Stimulated activated CD4-positive, alpha-beta T cell treated with anti-CD3 and anti-CD28 coated beads, Interleukin-1b, Interleukin-23, amount 100 ng/mL, for 24 hours (primary cell): ENCODE measurements at places on chromosomes 16 and 17.

- DNase-seq: no peak
Observed at GRCh38 chr16:83936581-83937165, 16.4 kb upstream of the OSGIN1 start.

GRCh38 chr17:34414339-34414738 is 51.3 kb upstream of the CCL1 start:
- no peak for DNase-seq

DNA sequence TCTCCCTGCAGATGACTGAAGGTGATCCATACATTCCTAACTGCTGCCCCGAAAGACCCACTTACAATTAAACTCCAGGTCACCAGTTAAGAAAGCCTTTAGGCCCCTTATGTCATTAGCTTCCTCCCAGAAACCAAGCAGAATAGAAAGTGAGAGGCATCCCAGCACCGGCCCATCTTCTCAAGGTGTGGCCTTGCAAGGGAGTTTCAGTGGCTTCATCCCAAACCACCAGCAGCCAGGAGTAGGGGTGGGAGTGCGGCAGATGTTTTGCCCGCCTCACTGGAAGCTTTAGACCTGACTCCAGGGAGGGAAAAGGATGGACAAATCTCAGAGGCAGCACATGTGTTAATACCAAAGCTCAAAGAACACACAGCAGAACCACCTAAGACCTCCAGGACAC is 5.1 kb downstream of the ZFHX3 start:
- DNase-seq: no peak

DNA sequence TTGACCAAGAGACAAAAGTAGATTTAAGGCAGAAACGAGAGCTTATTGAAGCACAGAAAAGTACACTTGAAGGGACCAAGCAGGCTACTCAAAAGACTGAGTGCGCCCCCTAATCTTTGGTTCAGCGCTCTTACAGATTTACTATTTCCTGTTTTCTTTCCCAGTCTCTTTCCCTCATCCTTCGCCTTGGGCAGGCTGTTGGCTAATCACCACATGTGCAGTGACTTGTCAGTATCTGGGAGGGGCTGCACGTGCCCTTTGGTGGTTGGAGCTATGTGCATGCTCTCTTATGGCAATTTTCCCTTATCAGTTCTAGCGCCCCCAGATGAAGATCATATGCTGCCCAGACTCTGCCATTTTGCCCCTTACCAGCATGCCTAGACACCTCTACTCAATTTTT is 35.4 kb upstream of the SHISA6 start:
- no peak for DNase-seq

- no peak for DNase-seq
Observed at GRCh38 chr17:75996665-75997590, 3.7 kb upstream of the CDK3 start.

- no peak for DNase-seq
Observed at GRCh38 chr17:68195667-68196393, 52.0 kb upstream of the AMZ2 start.

DNA sequence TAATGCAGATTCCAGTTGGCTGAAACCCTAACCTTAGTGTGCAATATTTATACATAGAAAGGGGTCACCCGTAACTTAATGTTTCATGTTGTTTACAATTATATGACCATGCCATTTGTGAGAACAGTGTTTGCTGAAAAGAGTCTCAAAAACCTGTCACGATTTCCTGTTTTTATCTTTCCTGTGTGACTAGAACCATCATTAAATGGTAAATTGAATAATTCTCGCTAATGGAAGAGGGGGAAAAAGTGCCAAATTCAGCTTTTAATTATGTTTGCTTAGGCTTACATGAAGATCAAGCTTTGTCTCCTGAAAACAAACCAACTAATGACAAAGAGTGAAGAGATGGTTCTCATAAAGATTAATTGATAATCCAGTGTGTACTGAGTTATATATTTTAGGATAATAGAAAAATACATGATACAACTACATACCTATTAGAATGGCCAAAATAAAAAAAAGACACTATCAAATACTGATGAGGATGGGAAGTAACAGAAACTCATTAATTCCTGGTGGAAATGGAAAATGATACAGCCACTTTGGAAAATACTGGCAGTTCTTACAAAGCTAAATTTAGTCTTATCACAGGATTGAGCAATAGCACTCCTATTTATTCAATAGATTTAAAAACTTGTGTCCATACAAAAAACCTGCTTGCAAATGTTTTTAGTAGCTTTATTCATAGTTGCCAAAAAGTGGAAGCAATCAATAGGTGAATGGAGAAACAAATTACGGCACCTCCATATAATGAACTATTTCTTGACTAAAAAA is 141.7 kb downstream of the CDK5R1 start:
- DNase-seq: no peak

DNA sequence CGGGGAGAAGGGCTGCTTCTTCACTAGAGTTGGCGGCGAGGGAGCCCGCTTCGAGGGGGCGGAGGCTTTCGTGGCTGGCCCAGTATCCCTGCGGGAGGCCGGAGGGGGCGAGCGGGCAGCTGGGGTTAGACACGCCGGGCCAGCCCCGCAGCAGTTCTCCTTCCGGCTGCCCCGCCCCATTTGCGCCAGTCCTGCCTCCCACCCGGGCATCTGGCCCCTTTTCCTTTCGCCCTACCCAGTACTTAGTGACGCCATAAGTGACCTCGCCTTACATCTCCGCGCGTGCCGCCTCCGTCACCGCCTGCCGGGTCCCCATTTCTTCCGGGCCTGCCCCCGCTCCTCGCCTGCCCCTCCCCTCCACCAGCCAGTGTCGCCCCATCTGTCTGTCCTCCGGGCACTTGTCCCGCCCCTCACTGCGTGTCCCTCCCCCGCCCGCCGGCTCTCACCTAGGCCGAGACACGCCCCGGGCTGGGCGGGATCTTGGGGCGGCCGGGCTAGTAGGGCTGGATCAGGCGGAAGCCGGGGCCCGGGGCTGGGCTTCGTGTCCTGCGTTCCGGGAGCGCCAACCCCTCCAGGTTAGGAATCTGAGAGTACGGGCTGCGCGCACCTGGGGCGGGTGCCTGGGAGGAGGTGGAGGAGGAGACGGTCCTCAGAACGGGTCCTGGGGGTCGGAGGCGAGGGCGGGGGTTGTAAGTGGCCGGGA is 14.3 kb downstream of the SPATA32 start:
- peak; percentile 81 for DNase-seq

DNA sequence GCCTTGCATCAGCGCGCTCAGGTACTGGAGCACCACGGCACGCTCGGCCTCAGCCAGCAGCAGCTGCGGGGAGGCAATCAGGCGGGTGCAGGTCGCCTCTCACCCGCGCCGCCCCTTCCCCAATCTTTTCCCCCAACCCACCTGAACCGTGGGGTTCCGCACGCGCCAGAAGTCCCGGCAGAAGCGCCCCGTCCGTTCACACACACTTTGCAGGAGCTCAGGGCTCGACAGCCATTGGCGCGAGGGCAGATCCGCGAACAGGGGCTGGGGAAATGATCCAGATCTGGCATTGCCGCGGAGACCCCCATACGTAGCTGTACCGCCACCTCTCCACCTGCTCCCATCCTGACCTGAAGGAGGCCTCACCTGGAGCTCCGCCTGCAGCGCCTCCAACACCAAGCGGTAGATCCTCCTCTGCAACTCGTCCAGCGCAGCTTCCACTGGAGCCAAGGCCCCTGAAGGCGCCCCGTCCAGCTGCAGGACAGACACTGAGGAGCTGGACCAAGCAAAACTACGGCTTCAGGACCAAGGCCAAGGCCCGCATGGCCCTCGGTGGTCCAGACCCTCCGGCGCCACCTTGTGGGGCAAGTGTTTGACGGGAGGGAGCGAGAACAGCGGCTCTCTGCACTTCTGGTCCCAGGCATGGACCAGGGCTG is 1.4 kb upstream of the MATCAP1 start:
- DNase-seq: peak; percentile 70

DNA sequence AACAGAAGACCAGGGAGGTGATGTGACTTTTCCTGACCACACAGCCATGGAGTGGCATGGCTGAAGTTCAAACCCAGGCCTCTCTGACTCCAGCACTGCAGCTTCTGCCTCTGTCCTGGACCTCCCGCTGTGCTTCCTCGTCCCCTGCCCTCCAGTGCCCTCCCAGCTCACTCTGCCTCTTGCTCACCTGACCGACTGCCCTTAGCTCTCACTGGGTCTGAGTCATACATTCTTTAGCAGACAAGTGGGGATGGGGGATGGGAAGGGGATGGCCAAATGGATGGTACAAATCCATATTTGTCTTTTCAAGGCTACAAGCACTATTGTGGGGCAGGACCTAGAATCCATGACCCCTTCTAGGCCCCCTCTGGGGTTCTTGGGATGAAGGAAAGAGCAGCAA is 33.0 kb downstream of the PITPNM3 start:
- DNase-seq: no peak

GRCh38 chr17:64001763-64002529 is 3.8 kb downstream of the PRR29 start:
- no peak for DNase-seq

DNA sequence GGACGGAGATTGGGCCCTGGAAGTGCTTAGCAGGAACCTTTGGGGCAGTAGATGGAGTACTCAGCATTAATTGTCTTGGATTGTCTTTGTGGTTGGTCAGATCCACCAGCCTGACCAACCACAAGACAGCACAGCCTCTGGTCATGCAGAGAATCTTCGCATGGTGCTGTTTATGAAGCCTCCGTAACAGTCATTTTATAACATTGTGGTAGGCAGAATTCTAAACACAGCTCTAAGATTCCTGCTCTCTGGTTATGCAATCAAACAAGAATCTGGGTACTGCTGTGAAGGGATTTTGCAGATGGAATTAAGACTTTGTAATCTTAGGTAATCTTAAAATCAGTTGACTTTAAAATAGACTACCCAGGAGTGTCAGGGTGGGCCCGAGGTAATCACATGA is 312.2 kb upstream of the GOT2 start:
- DNase-seq: no peak

GRCh38 chr16:30416047-30416603 is 8.7 kb downstream of the ZNF771 start:
- no peak for DNase-seq

DNA sequence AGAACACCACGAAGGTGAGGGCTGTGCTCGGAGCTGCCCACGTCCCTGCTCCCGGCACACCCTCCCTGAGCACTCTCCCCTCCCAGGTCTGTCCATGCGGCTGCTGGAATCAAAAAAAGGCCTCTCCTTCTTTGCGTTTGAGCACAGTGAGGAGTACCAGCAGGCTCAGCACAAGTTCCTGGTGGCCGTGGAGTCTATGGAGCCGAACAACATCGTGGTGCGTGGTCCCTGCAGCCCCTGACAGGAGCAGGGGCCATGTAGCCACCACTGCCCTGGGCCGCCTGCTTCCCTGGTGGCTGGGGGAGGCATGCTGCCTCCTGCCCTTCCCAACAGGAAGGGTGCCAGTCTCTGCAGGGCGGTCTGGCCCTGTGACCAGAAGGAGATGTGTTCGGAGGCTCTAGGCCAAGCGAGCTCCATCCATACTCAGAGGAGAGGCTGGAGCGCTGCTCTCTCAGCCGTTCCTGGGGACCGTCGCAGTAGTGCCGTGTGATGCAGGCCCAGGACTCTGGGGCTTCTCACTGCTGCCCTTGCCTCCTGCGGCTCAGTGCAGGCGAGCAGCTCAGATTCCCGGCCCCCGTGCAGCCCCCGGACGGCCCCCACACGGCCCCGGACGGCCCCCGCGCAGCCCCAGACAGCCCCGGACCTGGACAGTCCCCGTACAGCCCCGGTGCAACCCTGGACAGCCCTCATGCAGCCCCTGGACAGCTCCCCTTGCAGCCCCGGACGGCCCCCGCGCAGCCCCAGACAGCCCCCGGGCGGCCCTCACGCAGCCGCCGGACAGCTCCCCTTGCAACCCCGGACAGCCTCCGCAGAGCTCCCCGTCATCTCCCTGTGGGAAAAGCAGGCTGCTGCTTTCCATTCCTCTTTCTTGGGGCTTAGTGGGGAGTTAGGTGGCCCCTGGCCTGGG is 20.5 kb downstream of the TCF25 start:
- DNase-seq: no peak

DNA sequence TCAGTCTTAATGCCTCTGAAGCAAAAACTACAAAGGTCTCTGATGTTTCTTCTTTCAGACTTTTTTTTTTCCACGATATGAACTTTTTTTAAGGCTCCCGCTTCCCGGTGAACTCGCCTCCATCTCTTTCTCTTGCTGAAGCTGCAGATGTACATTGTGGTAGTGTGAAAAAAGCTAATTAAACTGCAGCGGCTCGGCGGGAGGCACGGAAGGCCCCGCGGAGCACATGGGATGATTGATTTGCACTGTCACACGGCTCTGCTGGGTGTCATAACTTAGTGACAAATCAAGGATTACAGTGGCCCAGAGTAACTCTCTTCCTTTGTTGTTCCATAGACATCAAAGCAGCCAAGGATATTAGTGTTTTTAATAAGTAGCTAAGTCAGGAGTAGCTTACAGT is 196.3 kb downstream of the AXIN2 start:
- DNase-seq: no peak

DNA sequence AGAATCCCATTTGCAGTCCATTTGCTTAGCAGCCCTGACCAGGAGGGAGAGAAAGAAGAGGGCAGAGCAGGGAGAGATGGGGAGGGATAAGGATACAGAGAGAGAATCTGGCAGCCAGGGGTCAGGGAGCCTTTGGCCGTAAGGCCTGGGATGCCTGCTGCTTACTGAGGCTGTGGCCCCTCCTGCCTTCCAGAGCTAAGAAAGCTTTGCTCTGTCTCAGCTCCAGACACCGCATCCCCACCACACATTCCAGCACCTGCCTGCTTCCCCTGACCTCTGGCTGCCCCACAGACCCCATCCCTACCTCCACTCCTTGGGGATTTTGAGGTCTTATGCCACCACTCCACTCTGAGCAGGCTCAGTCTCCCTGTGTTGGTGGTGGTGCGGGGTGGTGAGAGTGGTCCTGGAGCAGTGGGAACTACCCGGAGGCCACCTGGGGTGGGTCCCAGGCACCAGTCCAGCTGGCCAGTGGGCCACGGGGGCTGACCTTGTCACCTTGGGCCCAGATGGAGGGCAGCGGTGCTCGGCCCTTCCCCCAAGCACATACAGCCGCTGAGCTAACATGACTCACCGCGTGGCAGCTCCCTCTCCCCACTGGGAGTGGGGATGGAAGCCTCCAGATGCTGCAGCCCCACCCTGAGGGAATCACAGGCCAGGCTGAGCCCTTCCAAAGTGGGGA is 58.3 kb downstream of the RAI1 start:
- DNase-seq: no peak
